ENCODE measurements at places on chromosomes 2 and 18.

- DNase-seq = no peak
Measured at GRCh38 chr2:201597397-201597796, 45.9 kb downstream of the TMEM237 start.

DNA sequence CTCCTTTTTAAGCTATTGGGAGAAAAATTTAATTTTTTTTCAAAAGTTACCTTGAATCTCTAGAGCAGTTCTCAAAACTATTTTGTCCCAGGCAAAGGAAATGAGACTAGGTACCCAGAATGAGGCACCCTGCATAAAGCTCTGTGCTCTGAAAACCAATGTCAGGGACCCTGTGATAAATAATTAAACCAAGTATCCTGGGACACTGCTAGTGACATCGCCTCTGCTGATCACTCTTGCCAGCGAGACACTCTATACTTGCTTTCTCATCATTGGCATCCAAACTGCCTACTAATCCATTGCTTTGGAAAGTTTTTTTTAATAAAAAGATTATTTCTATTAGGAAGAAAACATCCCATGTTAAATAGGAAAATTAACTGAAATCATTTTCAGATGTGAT, 1.4 kb downstream of the GKN1 start:
- DNase-seq = no peak

- no peak for DNase-seq
Measured at GRCh38 chr2:61434314-61434713, 36.6 kb downstream of the USP34 start.

DNA sequence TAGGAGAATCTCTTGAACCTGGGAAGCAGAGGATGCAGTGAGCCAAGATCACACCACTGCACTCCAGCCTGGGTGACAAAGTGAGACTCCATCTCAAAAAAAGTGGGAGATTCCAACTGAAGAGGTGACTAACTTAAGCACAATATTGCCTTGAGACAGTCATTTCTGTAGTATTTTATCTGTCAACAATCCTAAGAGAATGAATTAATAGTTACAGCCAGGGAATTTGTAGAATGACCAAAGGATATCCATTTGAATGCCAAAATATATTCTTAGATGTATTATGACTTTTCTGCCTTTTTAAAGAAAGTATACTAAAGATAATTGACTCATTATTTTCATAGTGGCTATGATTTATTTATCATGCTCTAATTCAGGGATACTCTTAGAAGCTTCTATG, 40.7 kb upstream of the CCDC150 start:
- DNase-seq = no peak

- DNase-seq = no peak
Measured at GRCh38 chr18:70149616-70150301, 55.7 kb downstream of the RTTN start.

GRCh38 chr2:11128243-11128951, 26.9 kb upstream of the SLC66A3 start:
- DNase-seq = no peak

GRCh38 chr2:48749291-48750127, 6.0 kb downstream of the LHCGR start:
- no peak for DNase-seq

DNA sequence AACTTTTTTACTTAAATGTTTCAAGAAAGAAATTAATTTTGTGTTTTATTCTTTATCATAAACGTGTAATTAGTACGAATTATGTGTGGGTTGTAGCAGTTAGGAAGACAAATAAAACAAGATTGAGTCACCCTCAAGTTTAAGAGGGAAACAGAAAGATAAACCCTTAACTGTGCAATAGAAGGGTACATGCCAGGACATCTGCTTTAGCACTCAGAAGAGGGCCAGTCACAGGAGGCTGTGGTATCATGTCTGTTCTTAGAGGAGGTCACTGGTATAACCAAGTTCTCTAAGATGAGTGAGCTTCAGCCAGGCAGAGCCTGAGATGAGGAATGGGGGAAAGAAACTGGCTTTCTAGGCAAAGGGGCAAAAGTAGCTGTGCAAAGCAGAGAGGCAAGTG, 42.4 kb upstream of the GRHL1 start:
- DNase-seq = no peak

DNA sequence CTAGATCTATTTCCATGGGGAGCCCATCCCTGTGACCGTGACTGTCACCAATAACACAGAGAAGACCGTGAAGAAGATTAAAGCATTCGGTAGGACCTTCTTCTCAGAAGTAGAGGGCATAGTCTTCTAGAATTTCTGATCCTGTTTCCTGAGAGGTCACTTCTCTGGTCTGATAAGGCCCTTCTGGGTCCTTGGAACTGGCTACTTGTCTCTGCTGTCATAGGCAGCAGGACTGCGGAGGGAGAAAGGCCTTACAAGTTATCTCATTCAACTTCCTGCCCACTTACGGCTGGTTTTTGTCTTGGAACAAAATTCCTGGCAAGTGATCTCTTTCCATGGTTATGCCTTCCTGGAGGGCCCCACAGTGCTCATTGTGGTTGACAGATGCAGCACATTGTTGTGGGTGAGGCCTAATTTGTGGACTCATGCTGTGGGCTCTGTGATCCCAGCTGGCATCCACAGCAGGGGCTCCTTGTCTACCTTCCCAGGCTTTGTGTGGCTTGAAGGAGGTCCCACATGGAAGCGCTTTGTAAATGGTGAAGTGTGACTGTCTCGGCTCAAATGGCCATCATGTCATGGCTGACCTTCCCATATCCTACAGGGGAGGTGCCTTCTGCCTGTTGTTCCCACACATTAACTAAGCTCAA, 22.0 kb downstream of the SAG start:
- no peak for DNase-seq

All from NCI-H1105 (cell line).